ENCODE measurements at places on chromosomes 13 and 19. TPM values are rescaled to one million over a fixed set of nuclear protein-coding genes. Genes with fewer than 3 reads are reported as not detected.

Gene GRK1
- total RNA-seq = not detected

- no peak for DNase-seq
Observed at GRCh38 chr13:99821741-99822140, 149.8 kb downstream of the ZIC5 start.

DNA sequence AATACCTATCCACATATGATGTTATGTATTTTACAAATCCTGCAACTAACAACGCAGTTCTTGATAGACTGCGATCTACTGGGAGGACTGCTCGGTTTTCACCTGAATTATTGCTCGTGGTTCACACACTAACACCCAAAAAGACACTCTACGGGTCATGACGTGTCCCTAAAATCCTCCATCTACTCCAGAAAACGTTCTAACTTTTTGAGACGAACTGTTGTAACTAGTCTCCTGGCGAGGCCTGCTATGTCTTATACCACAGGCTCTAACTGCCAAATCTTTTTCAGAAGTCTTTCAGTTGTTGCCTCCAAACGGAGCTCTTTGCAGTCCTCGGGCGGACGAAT lies 108.2 kb downstream of the KCNRG start:
- DNase-seq = no peak

GRCh38 chr19:13849991-13850909 lies 26.7 kb upstream of the NANOS3 start:
- peak; percentile 63 for DNase-seq

- DNase-seq = no peak
Observed at GRCh38 chr13:113229161-113229560, 19.7 kb downstream of the CUL4A start.

DNA sequence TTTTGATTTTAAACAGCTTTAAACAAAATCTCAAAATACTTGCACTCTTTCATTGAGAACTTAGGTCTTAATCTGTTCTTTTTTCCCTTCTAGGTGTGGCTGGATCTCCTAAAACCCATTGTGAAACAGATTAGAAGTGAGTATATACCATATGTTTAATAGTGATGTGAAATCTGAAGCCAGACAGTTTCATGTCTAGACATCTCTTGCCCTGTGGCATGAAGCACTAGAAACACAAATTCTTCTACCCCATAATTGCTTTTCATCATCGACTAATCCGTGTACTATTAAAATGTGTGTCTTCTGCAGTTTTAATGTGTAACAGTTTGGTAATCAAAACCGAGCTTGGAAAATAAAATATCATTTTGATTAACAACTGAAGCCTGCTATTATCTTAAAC lies 188.2 kb upstream of the RNF113B start:
- no peak for DNase-seq

DNA sequence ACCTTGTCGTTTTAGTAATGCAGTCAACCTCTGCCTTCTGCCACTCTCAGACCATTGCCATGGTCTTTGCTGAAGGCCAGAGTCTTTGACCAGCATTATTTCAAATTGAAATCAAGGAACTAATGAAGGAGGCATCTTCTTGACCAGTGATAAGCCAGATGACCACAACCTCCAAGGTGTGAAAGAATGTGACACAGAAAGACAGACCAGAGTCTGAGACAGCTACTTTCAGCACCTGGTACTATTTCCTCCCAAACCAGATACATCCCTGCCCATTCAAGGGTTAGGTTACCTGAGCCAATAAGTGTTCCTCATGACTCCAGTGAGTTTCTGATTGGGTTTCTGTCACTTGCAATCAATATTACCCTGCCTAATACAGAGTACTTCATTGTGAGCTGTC lies 20.3 kb upstream of the RNASEH2B start:
- DNase-seq = no peak

DNA sequence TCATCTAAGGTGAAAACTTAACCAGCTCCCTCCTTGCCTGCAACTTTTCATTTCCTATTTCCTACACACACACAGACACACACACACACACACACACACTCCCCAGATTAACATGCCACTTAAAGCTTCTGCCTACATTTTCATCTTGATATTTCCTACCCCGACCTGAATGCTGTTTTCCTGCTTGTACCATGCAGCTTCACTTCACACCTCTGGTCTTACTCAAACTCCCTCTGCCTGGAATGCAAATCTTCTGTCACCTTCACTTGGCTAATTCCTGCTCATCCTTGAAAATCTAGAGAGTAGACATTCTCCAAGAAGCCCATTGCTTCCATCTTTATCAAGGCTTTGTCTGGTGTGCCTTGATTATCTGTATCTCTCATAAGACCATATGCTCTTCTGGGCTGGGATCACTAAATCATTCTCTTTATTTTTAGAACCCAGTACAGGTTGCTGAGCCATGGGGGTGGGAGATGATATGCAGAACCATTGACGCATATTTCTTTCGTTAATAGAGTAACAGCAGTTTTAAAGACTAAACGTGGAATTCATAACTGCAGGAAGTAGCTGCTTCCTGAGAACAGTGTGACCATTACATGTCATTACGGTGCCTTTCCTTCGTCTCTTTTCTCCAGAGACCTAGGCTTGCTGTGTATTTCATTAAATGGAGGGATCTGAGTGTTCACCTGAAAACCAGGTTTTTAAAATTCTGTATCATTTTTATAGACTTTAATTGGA lies 37.7 kb downstream of the CNMD start:
- DNase-seq = no peak
